A549 treated with DMSO at 1 μM for 4 hours (cell line): ENCODE measurements at places on chromosomes 7 and 10. TPM values are rescaled to one million over a fixed set of nuclear protein-coding genes. Genes with fewer than 3 reads are reported as not detected.

DNA2 gene
- total RNA-seq: 8.7 to 12.6 TPM (median 11.8 TPM) in 5 replicates

HYAL4 gene
- total RNA-seq: 0.07 TPM in 1 of 5 replicates, not detected in the others

UNCX gene
- total RNA-seq: 0.07 to 0.08 TPM in 2 of 5 replicates, not detected in the others

RBM33 gene
- 21.4 to 32.5 TPM (median 29.2 TPM) in 5 replicates for total RNA-seq

PKD2L1 gene
- total RNA-seq: 0.06 to 0.16 TPM (median 0.08 TPM) in 5 replicates

PVRIG gene
- not detected in 5 replicates for total RNA-seq

HTRA1 gene
- 48.8 to 64.7 TPM (median 56.3 TPM) in 5 replicates for total RNA-seq

TET1 gene
- 0.30 to 0.64 TPM (median 0.57 TPM) in 5 replicates for total RNA-seq

PRR15 gene
- 1.4 to 2.0 TPM (median 1.5 TPM) in 5 replicates for total RNA-seq

NXPH1 gene
- total RNA-seq: not detected in 5 replicates

FAM200A gene
- 4.6 to 7.5 TPM (median 7.0 TPM) in 5 replicates for total RNA-seq

PCGF5 gene
- total RNA-seq: 33.2 to 39.2 TPM (median 35.9 TPM) in 5 replicates

PSMA2 gene
- total RNA-seq: 173 to 226 TPM (median 206 TPM) in 5 replicates
